T47D (cell line): ENCODE measurements at places on chromosomes 4 and X.

DNA sequence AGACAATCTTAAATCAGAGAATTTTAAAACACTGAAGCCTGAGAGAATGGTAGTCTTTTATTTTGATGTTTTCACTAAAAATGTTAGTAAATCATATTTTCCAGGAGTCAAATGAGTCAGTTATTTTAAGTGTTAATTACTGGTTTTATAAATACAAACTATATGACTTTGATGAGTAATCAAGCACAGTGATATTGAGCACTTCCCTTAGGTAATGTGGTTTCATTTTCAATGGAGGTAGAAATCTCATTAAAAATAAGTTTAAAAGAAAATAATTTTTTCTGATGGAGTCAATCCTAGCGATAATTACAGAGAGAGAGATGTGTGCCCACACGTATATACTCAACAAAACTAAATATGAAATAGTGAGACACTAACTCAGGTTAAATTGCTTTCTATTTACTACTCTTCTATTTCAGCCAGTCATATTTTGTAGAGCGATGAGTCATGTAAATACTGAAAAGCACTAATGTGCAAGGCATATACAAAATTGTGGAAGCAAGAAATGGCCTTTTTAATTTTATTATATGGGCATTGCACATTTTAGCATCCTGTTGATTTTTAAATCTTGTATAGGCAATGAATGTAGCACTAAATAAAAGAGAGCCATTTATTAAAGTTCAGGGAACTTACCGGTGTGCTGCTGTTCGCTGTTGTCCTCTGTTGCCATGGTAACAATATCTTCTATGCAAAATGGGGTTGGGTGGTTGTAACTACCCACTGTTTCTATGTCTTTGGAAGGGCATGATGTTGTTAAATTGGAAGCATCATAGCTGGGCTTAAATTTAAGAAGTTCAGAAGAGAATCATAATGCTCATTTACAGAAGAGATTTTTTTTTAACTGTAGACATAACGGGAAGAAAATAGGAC, 513.7 kb downstream of the TLL1 start:
- DNase-seq = no peak

- DNase-seq = no peak
Observed at GRCh38 chr4:30763321-30763727, 43.2 kb downstream of the PCDH7 start.

GRCh38 chrX:72713130-72713529, 976 bp downstream of the PHKA1 start:
- DNase-seq = no peak

DNA sequence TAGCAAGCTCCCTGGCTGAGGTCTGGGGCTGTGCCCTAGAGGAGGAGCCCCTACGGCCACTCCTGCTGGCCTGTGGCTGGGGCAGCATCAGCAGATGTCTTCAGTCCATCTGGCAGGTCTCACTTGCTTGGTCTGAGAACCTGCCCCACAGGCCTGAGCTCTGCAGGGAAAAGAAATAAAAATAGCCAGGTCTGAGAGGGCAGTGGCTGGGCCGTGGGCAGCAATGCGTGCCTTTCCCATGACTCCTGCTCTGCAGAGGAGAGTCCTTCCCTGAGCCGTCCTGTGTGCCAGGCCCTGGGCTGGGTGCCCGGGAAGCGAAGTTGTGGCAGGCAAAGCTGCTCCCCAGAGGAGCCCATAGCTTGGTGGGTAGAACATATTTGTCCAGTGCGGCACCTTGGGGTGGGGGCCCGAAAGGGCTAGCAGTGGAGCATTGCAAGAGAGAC, 11.3 kb upstream of the KIAA0232 start:
- peak; percentile 52 for DNase-seq

DNA sequence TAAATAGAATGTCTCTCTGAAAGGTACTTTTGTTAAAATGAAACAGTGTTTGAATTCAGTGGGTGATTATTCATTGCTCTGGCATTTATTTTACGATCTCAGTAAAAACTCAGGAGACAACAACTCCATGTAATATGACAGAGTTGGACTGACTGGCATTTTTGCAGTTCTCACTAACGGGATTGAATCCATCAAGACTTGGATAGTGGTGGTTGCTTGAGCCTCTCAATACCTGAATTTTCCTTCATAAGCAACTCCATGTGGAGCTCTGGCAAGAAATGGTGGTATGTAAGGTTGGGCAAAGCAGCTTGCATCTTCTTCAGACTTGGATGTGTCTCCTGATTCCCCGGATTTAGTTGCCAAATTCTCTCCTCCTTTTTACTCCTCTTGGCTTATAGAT, 72.7 kb downstream of the FRMPD4 start:
- no peak for DNase-seq

DNA sequence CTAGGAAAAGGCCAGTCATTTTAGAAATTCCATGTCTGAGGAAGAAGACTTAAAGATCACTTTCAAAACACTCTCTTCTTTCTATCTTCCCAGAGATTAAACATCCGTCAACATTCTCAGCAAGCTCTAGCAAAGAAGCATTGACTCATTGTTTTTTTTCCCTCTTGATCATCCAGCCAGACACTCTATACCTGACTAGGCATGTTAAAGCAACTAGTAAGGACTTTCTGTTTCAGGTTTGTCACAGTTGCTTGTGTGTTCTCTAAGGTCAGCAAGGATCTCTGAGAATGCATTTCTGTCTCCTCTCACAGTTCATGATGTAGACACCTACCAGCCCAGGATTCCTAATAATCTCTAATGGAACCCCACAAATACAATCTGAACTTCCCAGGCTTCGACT, 112.2 kb downstream of the IL13RA2 start:
- DNase-seq = no peak

DNA sequence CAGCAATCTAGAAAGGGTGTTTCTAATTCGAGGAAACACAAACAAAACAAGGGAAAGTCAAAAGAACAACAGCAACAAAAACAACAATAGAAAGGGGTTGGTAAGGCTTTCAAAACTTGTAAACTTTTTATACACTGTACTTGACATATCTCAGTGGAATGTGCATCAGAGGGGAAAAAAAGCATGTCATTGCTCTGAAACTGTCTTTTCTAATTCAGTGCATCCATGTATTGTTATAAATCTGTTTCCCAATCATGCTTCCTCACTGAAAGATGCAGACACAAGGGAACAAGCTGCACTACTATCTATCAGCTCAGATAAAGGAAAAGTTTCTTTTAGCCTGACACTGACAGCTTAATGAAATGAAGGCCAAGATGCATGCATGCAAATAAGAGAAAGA, 44.2 kb upstream of the PCDH18 start:
- no peak for DNase-seq

GRCh38 chr4:819401-820229, 6.3 kb downstream of the CPLX1 start:
- DNase-seq = no peak

- DNase-seq = no peak
Observed at GRCh38 chr4:158869001-158869400, 100.2 kb downstream of the FNIP2 start.
